Mucosa of descending colon (tissue), 3 donors: ENCODE measurements at places on chromosomes 6 and 20. TPM values are rescaled to one million over a fixed set of nuclear protein-coding genes. Genes with fewer than 3 reads are reported as not detected.

HLA-DQB1 gene
- total RNA-seq: 18.6 TPM

ETV7 gene
- 2.8 TPM for total RNA-seq

FYN gene
- 15.0 TPM for total RNA-seq

SH3BGRL2 gene
- 127 TPM for total RNA-seq

OOEP gene
- total RNA-seq: not detected

WFDC8 gene
- total RNA-seq: not detected

HM13 gene
- total RNA-seq: 95.6 TPM

FERMT1 gene
- total RNA-seq: 17.4 TPM

TRIM10 gene
- total RNA-seq: 3.9 TPM

GNMT gene
- total RNA-seq: 0.76 TPM

IPCEF1 gene
- 1.8 TPM for total RNA-seq

LPIN3 gene
- 52.7 TPM for total RNA-seq

KCNK5 gene
- 69.8 TPM for total RNA-seq

DEFB124 gene
- total RNA-seq: not detected

RNF144B gene
- total RNA-seq: 5.9 TPM

CDSN gene
- total RNA-seq: not detected

SLC22A2 gene
- total RNA-seq: not detected

GPX5 gene
- not detected for total RNA-seq

COL9A1 gene
- 0.32 TPM for total RNA-seq

KCNB1 gene
- total RNA-seq: 0.46 TPM

CLVS2 gene
- total RNA-seq: 0.03 TPM

WFDC12 gene
- total RNA-seq: not detected

TLDC2 gene
- total RNA-seq: 30.0 TPM

NOTCH4 gene
- total RNA-seq: 10.5 TPM

ASIP gene
- not detected for total RNA-seq
